ENCODE measurements at places on chromosomes 1 and 21. TPM values are rescaled to one million over a fixed set of nuclear protein-coding genes. Genes with fewer than 3 reads are reported as not detected.

DNA sequence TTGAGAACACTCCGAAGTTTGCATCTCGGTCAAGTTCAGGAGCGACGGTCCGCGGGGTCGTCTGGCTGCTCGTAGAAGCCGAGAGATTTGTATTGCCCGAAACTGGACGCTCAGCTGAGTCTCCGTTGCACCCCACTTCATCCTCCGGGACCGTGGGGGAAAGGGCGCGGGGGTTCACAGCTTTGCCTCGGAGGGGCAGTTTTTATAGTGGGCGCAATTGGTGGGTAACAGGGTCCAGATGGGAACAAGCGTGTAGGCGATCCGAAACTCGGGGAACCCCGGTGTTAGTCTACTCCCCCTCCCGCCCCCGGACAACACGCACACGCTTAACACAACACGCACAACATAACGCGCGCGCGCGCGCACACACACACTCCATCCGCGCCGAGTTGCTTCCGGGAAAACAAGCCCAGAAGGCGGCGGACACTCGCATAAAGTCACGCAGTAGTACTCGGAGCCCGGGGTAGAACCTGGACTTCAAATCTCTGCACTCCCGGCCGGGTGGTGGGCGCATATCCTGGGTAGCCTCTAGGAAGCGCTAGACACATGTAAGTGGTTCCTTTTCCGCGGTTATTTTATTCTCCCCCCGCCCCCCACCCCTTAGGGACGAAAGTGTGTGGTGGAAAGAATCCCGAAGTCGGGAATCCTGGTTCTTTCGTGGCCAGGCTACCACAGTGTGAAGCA lies 1.1 kb upstream of the JUN start:
- peak overlapping the region; percentile 98 for H3K27ac ChIP-seq
- H3K36me3 ChIP-seq = peaks cover 24% of the 10 kb centered on the region
- no peaks in the 10 kb centered on the region for H3K27me3 ChIP-seq
- DNase-seq = peak; percentile 96
- peaks cover 31% of the 10 kb centered on the region for H3K4me1 ChIP-seq

DNA sequence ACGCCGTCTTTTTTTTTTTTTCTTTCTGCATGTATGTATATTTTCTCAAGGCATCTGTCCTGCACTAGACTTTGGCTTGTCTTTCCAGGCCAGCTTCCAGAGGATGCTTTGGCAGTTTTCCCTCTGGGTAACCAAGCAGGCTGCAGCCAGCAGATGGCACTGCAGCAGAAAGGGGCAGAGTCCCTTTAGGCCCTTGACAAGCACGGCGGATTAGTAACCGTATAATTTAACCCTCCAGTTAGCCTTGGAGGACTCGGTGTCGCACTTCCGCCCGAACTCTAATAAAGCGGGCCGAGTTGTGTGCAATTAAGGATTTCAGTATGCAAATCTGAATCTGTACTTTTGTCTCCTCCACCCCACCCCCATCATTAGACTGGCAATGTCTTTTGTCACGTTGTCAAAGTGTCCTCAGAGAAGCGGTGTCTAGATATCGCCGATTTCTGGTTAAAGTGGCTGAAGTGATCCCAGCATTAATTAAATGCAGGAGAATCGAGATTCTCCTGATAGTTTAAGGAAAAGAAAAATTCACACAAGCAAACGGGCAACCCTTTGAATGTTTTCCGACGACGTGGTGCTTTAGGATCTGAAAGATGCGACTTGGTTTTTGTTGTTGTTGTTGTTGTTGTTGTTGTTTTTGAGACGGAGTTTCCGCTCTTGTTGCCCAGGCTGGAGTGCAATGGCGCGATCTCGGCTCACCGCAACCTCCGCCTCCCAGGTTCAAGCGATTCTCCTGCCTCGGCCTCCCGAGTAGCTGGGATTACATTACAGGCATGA lies 1.1 kb upstream of the TMEM167B start:
- H3K4me3 ChIP-seq = peak overlapping the region; percentile 98
- no peak for DNase-seq
- peaks cover 23% of the 10 kb centered on the region for H3K4me1 ChIP-seq
- no peaks in the 10 kb centered on the region for H3K27me3 ChIP-seq
- H3K36me3 ChIP-seq = peaks cover 18% of the 10 kb centered on the region
- H3K27ac ChIP-seq = peak overlapping the region; percentile 97

DNA sequence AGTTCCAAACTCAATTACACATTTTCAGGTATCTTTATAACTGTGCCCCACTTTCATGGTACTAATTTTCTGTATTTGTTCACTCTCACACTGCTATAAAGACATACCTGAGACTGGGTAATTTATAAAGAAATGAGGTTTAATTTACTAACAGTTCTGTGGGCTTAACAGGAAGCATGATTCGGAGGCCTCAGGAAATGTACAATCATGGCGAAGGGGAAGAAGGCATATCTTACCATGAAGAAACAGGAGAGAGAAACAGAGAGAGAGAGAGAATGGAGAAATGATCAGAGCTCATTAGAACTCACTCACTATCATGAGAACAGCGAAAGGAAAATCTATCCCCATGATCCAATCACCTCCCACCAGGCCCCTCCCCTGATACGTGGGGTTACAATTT lies 874.1 kb upstream of the B3GALT2 start:
- no peaks in the 10 kb centered on the region for H3K27me3 ChIP-seq
- peaks cover 27% of the 10 kb centered on the region for H3K4me1 ChIP-seq
- no peak for DNase-seq
- peaks cover 17% of the 10 kb centered on the region for H3K36me3 ChIP-seq
- peak overlapping the region; percentile 61 for H3K4me3 ChIP-seq
- H3K27ac ChIP-seq = peak overlapping the region; percentile 84

GRCh38 chr1:99644279-99645004 lies 1.5 kb upstream of the PALMD start:
- H3K4me3 ChIP-seq = no peak overlapping the region
- no peak for DNase-seq
- no peaks in the 10 kb centered on the region for H3K36me3 ChIP-seq
- H3K4me1 ChIP-seq = peaks cover 6% of the 10 kb centered on the region
- H3K27ac ChIP-seq = no peak overlapping the region
- peaks cover 19% of the 10 kb centered on the region for H3K27me3 ChIP-seq

- no peaks in the 10 kb centered on the region for H3K4me1 ChIP-seq
- H3K27me3 ChIP-seq = no peaks in the 10 kb centered on the region
- DNase-seq = peak; percentile 50
- no peak overlapping the region for H3K27ac ChIP-seq
Observed at GRCh38 chr1:171984850-171985485, 143.7 kb downstream of the DNM3 start.

- H3K27me3 ChIP-seq = no peaks in the 10 kb centered on the region
- DNase-seq = no peak
- H3K4me1 ChIP-seq = peaks cover 4% of the 10 kb centered on the region
- H3K27ac ChIP-seq = no peak overlapping the region
- no peaks in the 10 kb centered on the region for H3K36me3 ChIP-seq
Observed at GRCh38 chr1:208065862-208066261, 154.9 kb upstream of the CD34 start.

GRCh38 chr1:86798608-86799291 lies 94.4 kb downstream of the SH3GLB1 start:
- H3K4me3 ChIP-seq = no peak overlapping the region
- no peaks in the 10 kb centered on the region for H3K4me1 ChIP-seq
- no peak for DNase-seq

DNA sequence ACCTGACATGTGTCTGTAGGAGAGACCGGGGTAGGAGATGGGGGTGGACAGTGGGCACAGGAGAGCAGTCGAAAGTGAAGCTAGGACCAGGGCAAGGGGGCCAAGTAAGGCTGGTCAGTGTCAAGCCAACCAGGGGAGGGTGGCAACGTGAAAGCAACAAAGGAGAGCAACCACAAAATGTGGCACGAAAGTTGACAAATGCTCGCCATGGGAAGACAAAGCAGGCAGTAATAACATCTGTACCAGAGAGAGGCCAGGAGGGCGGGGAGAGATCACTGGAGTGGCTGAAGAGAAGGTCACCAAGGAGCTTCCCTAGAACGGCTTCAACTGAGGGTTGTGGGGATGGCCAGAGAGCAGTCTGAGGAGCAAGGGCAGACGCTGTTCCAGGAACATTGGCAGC lies 17.0 kb downstream of the QSOX1 start:
- H3K4me1 ChIP-seq = peaks cover 4% of the 10 kb centered on the region
- no peak overlapping the region for H3K27ac ChIP-seq
- DNase-seq = no peak
- H3K4me3 ChIP-seq = no peak overlapping the region
- H3K36me3 ChIP-seq = no peaks in the 10 kb centered on the region

GRCh38 chr1:82160036-82160435 lies 359.3 kb downstream of the ADGRL2 start:
- no peak overlapping the region for H3K4me3 ChIP-seq
- peaks cover 4% of the 10 kb centered on the region for H3K27me3 ChIP-seq
- no peaks in the 10 kb centered on the region for H3K36me3 ChIP-seq
- DNase-seq = no peak
- H3K27ac ChIP-seq = no peak overlapping the region

DNA sequence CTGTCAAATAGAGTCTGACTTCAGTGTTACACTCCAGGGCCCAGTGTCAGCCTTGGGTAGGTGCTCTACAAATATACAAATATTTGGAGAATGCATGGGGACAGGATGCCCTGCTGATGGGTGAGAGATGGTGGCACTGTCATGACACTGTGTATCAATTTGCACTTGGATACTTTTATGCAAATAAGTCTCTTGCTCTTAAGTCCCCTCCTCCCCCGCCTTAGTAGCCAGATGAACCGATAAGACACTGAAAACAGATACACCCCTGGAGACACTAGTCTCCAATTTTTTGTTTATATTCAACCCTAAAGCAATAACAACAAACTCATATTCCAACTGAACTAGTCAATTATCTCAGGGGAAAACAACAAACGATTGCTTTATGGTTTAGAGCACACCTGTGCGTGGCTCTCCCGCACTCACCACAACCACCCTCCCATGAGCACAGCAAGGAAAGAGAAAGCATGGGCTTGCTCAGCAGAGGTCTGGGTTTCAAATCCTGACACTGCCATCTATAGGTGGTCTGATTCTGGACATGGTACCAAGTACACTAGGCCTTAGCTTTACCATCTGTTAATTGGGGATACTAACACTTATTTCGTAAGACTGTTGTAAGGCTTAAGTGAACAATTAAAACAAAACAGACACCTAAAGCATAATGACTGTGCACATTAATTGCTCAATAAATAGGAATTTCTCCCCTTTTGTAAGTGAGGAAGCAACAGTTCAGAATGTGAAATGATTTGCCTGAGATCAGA lies 50.3 kb downstream of the HIVEP3 start:
- no peaks in the 10 kb centered on the region for H3K27me3 ChIP-seq
- H3K27ac ChIP-seq = no peak overlapping the region
- H3K4me1 ChIP-seq = peaks cover 12% of the 10 kb centered on the region
- H3K36me3 ChIP-seq = no peaks in the 10 kb centered on the region

DNA sequence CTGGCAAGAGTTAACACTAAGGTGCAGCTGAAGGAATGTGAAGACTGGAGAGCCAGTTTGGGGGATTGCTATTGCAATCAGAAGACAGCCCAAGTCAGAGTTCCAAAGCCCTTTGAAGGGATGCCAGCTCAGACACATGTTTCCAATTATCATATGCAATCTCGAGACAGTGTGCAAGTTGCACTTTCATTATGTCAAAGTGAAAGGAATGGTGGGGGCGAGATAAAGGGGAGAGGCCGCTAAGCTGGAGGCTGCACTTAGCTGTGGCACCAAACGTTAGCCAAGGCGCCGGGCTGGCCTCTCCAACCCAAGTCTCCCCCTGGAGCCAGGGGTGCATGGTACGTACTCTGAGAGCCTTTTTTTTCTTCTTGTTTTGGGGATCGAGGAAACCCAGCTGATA lies 58.0 kb downstream of the NGF start:
- no peaks in the 10 kb centered on the region for H3K27me3 ChIP-seq
- no peaks in the 10 kb centered on the region for H3K36me3 ChIP-seq
- no peak overlapping the region for H3K4me3 ChIP-seq
- no peak overlapping the region for H3K27ac ChIP-seq
- no peak for DNase-seq
- H3K4me1 ChIP-seq = no peaks in the 10 kb centered on the region

- H3K27me3 ChIP-seq = no peaks in the 10 kb centered on the region
- no peak overlapping the region for H3K4me3 ChIP-seq
- DNase-seq = no peak
- H3K4me1 ChIP-seq = peaks cover 47% of the 10 kb centered on the region
- no peak overlapping the region for H3K27ac ChIP-seq
Observed at GRCh38 chr1:109991400-109991925, 6.9 kb downstream of the AHCYL1 start.

- DNase-seq = no peak
- H3K27ac ChIP-seq = no peak overlapping the region
- no peaks in the 10 kb centered on the region for H3K4me1 ChIP-seq
- H3K27me3 ChIP-seq = peaks cover 38% of the 10 kb centered on the region
Observed at GRCh38 chr1:33527934-33528333, 55.5 kb downstream of the ZSCAN20 start.

DNA sequence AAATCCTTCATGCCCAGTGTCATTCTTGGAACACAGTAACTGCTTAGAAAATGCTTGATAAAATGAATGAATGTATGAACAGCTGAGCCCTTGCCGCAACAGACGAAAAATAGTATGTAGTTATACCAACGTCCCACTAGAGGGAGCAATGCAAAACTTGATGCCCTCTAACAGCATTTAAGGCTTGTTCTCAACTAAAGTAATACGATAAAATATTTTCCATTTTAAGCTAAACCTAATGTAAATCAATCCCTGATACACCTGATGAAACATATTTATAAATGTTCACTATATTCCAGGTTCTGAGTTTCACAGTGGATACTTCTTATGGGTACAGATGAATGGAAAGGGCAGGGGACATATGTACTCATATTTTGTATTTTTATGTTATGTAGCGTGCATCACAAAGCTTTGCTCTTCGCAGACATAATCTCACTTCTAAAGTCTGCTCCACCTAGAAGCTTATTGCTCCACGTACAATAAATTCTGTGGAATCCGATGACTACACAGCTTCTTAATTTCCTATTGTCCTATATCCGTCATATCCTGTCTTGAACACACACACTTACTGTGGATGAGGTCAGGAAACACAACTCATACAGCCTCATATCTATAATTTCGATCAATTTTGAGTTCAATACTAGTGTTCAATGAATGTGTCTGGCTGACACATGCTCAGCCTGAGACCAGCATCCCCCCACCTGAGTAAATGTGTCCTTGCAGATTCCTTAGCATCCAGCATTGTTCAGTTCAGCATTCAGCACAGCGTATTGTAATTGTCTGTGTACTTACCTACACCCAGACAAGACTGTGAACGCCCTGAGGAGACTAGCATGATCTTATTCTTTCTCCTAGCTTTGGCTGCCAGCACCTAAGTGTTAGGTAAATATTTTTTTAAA lies 4.4 kb upstream of the UTP25 start:
- peaks cover 17% of the 10 kb centered on the region for H3K4me1 ChIP-seq
- no peak overlapping the region for H3K27ac ChIP-seq
- DNase-seq = no peak
- H3K27me3 ChIP-seq = peaks cover 8% of the 10 kb centered on the region
- no peaks in the 10 kb centered on the region for H3K36me3 ChIP-seq

GRCh38 chr21:36229181-36229580 lies 72.6 kb downstream of the DOP1B start:
- H3K27me3 ChIP-seq = no peaks in the 10 kb centered on the region
- H3K4me1 ChIP-seq = peaks cover 2% of the 10 kb centered on the region
- H3K36me3 ChIP-seq = peaks cover 16% of the 10 kb centered on the region
- no peak overlapping the region for H3K4me3 ChIP-seq
- DNase-seq = no peak

- H3K4me1 ChIP-seq = peaks cover 69% of the 10 kb centered on the region
- H3K27me3 ChIP-seq = no peaks in the 10 kb centered on the region
- H3K4me3 ChIP-seq = no peak overlapping the region
- H3K36me3 ChIP-seq = peaks cover 30% of the 10 kb centered on the region
- DNase-seq = no peak
Observed at GRCh38 chr1:45337630-45338325, 2.2 kb upstream of the TOE1 start.

The BSND gene
- not detected for total RNA-seq

The COL24A1 gene
- total RNA-seq = not detected

The TMEM61 gene
- not detected for total RNA-seq

The MAP3K21 gene
- total RNA-seq = 1.0 TPM

The OR6N1 gene
- not detected for total RNA-seq

The RHEX gene
- total RNA-seq = not detected

Measured in naive thymus-derived CD8-positive, alpha-beta T cell (primary cell).